Cortex of kidney (tissue), 1 donor: ENCODE measurements at places on chromosomes 1 and 21.

- no peak for DNase-seq
Observed at GRCh38 chr21:26550326-26550725, 22.8 kb downstream of the CYYR1 start.

DNA sequence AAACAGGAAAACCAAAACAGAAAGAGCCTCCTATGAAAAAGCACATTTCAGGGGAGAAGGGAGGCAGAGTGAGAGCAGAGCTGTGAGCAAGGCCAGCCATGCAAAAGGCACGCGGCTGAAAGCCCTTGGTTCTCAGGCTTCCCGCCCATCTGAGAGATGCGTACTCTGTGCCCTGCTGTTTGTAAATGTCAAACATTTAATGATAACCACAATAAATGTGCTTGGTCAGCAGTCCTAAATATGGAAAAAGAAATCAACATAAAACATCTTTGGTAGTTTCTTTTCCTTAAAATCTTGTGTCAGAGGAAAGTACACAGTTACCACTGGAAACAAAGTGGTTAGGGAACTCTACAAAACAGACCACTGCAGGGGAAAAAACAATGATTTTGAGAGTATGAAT lies 283.1 kb downstream of the DSCAM start:
- no peak for DNase-seq

- no peak for DNase-seq
Observed at GRCh38 chr1:185957441-185958363, 223.5 kb downstream of the HMCN1 start.

- DNase-seq: no peak
Observed at GRCh38 chr1:194024659-194025058, 838.2 kb upstream of the B3GALT2 start.

DNA sequence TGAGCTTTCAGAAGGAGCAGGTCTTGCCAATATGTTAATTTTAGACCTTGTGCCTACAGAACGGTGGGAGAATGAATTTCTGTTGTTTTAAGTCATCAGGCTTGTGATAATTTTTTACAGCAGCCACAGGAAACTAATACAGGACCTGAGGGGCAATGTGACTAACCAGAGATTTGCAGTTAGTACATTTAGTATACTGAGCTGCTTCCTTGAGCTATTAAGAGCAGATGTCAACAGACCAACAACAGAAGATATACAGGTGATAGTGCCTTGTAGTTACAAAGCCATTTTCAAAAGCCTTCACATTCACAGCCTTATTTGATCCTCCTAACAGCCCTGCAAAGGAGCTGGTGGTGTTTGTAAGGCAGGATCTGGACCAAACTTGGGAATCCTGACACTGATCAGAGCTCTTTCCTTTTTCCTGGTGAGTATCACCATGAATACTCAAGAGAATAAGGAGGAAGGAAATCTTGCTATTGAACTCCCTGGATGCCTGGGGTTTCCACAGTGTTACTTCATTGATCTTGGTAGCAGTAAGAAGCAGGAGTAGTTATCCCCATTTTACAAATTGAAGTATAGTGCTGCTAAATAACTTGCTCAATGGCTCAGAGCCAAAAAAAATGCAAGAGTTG lies 4.7 kb upstream of the SLAMF1 start:
- no peak for DNase-seq

DNA sequence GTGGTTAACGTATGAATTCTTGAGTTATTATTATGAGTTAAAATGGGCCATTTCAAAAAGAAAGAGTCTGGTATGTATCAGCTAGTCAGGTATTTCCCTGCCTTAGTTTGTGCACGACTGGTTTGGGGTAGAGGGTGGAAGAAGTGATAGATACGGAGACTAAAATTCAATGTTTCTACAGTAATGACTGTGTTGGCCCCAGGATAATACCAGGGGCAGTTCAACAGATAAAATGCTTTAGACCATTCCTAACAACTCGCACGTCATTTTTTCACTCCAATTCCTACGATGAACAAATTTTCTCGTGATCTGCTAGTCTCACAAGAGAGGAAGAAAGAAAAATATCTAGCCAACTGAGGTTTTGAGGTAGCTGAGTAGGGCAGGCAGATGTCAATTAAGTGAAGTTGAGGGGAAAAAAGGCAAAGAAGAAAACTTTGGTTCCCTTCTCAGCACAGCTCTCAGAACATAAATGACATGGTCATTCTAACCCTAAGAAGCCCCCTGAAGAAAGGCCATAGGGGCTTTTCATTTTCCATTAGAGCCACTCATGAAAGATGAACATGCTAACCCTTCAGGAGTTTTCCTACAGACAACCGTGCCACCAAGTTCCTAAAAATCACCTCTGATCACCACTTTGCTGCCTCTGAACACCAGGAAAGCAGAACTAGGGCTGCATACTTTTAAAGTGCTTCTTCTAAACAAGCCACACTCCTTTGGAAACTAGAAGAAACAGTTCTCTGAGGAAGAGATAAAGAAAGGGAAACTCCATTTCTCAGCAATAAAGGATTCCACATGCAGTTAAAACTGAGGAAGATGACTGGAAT lies 5.6 kb downstream of the MCOLN2 start:
- no peak for DNase-seq

DNA sequence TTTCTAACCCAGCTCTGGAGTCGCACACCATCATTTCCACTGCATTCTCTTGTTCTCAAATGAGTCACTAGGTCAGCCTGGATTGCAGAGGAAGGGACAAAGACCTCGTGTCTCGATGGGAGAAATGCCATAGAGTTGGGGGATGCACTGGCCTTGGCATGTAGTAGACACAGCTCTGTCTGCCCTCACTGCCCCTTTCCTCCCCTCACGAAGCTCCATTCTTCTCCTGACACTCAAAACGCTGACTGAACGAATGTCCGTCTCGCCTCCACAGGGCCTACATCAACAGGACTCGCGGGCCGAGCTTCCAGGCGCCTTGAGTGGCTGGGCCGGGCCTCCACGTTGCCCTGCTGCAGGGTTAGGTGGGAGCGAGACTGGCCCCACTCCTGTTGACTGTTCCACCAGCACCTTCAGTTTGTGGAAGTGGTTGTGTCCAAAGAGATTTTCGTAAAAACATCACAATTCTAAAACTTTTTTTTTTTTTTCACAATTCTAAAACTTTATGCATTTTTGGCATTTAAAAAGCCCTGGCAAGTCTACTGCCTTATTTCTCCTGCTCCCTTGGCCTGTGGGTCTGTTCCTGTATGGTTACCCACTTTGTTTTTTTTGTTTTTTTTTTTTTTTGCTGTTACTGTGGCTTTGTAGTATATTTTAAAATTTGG lies 18.8 kb downstream of the PKNOX1 start:
- DNase-seq: no peak

DNA sequence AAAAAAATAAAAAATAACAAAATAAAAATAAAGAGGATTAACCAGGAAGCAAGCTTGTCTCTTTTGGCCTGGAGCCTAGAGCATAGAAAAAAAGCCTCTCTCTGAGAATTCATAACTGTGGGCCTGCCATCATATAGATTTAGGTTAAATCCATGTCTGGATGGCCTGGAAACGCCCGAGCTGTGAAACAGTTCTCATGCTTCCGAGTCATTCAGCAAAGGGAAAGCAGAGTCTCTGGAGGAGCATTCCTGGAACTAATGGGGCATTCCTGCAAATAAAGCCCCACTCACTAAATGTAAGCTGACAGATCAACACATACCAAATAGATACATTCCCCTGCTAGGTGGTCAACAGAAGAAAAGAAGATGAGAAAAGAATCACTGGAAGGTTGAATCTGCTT lies 75.8 kb upstream of the GNG4 start:
- DNase-seq: no peak

DNA sequence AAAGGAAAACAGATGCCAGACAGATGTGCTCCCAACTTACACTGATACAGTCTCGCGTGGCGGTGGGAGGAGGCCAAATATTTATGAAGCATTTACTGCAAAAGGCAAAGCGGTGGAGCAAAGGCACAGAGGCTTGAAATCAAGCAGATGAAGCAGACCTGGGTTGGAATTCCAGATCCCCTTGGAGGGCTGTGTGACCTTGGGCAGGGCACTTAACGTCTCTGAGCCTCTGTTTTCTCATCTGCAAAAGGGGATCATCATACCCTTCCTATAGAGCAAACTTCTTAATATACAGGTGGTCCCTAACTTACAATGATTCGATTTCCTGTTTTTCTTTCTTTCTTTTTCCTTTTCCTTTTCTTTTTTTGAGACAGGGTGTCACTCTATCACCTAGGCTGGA lies 54.1 kb downstream of the IGSF21 start:
- no peak for DNase-seq

- no peak for DNase-seq
Observed at GRCh38 chr1:116794804-116795481, 40.7 kb downstream of the CD2 start.

GRCh38 chr1:10495475-10495817 lies 20.7 kb downstream of the PEX14 start:
- DNase-seq: no peak

DNA sequence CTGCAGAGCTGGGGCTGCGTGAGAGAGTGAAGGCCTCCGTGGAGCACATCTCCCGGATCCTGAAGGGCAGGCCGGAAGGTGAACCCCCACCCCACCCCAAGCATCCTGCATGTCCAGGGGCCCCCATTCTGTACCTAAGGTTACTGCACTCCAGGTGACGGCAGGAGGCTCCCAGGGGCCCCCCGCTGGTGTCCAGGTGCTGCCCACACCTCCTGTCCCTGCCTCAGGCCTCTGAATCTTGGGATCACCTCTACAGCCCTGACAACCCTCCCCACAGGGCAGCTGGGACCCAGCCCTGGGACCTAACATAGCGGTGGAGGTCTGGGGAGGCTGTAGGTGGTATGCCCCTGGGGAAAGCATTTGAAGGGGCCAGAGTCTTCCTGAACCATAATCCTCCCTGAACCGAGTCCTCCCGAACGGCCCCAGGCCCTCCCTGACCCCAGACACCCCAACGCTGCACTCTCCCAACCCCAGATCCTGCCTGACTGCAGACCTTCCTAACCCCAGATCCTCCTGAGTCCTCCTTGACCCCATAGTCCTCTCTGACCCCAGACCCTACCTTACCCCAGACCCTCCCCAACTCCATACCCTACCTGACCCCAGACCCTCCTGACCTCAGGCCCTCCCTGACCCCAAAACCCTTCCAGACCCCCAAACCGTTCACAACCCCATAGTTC lies 33.5 kb downstream of the TRIM11 start:
- DNase-seq: no peak

DNA sequence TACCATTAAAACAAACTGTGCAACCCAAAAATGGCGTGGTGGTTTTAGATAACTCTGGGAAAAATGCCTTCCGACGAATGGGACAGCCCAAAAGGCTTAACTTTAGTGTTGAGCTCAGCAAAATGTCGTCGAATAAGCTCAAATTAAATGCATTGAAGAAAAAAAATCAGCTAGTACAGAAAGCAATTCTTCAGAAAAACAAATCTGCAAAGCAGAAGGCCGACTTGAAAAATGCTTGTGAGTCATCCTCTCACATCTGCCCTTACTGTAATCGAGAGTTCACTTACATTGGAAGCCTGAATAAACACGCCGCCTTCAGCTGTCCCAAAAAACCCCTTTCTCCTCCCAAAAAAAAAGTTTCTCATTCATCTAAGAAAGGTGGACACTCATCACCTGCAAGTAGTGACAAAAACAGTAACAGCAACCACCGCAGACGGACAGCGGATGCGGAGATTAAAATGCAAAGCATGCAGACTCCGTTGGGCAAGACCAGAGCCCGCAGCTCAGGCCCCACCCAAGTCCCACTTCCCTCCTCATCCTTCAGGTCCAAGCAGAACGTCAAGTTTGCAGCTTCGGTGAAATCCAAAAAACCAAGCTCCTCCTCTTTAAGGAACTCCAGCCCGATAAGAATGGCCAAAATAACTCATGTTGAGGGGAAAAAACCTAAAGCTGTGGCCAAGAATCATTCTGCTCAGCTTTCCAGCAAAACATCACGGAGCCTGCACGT lies 82.1 kb downstream of the PRDM2 start:
- DNase-seq: no peak

DNA sequence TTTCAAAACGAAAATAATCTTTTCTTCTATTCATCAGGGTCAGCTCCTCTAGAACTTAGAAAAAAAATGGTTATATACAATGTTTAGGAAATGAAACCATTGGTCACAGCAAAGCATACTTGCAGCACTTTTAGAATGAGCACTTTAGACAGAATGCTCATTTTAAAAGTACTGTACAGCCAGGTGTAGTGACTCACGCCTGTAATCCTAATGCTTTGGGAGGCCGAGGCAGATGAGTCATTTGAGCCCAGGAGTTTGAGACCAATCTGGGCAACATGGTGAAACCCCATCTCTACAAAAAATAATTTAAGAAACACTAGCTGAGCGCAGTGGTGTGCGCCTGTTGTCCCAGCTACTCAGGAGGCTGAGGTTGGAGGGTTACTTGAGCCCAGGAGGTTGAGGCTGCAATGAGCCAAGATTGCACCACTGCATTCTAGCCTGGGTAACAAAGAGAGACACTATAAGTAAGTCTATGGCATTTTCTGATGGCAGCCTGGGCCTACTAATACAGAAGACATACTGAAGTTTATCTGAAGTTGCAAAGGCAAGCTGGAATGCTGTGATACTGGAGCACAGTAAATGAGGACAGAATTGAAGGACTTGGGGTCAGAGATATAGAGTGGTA lies 48.9 kb upstream of the ZNF326 start:
- no peak for DNase-seq

- no peak for DNase-seq
Observed at GRCh38 chr1:60637651-60638050, 444.7 kb upstream of the NFIA start.

DNA sequence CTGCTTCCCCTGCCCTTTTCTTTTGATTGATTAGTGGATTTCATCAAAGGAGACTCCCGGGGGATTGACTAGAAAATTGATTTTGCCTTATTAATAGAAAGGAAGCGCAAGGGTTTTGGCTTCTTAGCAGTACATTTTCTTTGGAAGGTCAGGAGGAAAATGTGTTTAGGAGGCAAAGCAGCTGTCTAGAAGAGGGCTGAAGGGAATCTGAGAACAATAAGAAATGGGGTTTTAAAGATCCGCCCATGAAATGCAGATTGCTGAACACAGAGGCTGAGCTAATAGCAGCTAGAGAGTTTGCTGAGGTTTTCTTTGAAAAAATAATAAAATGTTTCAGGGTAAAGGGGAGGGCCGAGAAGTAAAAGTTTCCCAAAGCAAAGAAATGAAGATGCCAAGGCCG lies 4.9 kb downstream of the SERTAD4 start:
- no peak for DNase-seq

DNA sequence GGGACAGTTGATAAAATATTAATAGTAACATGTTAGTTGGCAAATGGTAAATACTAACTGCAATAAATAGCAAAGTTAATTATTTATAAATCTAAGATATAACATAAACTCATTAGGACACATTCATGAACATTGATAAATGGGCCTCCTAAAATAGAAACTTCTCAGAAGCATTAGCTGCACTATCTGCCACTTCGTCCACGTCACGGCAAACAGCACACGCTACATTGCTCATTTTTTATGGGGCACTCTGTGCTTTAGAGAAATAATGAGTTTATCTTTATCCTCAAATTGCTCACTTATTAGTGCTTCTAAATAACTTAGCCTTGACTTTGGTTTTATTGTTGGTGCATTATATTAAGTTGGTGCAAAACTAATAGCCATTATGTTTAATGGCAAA lies 16.3 kb upstream of the HPCAL4 start:
- DNase-seq: no peak

- DNase-seq: no peak
Observed at GRCh38 chr1:192474080-192474683, 101.4 kb upstream of the RGS1 start.
